ENCODE measurements at places on chromosomes 5 and 9.

DNA sequence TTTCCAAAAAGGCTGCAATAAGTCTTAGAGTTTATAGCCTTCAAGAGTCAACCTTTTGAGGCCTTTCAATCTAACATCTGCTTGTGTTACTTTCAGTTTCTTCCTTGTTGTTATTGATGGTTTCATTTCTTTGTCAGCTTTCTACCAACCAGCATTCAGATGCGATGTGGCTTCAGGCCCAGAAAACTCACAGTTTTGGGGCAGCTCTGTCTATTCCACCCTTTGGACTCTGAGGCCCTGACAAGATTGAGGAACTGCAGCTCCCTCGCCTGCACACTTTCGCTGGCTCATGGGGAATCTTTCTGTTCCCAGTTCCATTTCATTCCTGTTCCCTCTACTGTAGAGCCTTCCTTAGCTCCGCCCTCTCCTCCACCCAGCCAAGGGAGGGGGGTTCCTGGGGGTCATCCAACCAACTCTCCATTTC lies 13.3 kb upstream of the WHRN start:
- DNase-seq, result no peak

GRCh38 chr9:109020581-109021511 lies 7.5 kb upstream of the CTNNAL1 start:
- DNase-seq, result no peak

DNA sequence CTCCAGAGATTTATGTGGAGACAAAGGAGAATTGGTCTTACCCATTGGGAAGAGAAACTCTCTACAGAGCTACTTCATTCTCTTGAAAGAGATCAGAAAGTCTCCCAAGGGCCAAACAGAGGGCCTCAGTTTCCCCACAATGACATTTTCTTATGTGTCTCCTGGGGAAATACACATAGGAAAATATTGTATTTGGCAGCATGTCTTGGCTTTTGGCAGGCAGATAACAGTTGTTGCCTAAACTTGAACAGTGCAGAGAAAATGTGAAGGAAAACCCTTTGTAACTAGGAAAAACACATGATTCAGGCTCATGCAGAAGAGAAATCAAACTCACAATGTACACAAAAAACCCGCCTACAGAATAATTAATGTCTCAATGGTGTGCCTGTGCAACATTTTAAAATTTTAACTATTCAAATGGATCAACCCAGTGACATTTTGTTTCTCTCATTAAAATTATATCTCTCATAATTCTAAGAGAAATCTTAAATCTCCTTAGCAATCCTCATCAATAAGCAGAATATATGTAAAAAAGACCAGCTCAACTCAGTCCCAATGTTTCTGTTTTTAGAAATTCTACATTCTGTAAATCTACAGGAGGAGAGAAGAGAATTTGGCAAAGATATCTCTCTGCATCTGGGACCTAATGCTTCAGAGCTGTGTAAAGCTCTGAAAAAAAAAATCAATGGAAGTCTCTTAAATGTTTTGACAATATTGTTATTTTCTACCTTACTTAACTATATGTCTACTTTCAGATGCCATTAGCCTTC lies 205.1 kb downstream of the ADAMTSL1 start:
- no peak for DNase-seq

GRCh38 chr5:73446631-73447529 lies 1.7 kb downstream of the FOXD1 start:
- peak; percentile 79 for DNase-seq

DNA sequence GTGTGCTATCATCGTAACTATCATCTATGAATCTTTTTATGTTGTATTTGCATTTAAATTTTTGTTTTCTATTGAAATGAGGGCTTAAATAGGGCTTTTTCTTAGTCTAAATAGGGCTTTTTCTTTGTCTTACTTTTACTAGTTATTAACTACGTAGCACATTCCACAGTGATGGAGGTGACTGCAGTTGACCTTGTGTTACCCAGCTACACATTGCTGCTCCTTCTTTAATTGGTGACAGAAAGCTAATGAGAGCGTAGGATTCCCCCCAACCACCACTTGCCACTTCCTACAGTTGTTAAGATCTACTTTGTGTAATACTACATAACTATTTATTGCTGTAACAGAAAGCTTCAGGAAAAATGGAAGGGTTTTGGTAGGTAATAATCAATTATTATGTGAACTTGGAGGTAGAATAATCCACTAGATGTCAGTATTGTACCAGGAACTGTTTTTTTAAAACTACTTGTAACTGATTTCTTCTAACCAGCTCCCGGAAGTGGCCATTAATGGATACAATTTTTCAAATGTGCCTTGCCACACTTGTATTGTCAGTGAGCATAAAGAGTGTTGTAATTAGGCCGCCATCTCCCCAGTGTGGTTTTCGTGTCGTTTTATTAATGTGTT lies 18.0 kb downstream of the MTRR start:
- DNase-seq, result no peak

- no peak for DNase-seq
These were observed 170.5 kb downstream of the NDUFS4 start for GRCh38 chr5:53730943-53731342.

DNA sequence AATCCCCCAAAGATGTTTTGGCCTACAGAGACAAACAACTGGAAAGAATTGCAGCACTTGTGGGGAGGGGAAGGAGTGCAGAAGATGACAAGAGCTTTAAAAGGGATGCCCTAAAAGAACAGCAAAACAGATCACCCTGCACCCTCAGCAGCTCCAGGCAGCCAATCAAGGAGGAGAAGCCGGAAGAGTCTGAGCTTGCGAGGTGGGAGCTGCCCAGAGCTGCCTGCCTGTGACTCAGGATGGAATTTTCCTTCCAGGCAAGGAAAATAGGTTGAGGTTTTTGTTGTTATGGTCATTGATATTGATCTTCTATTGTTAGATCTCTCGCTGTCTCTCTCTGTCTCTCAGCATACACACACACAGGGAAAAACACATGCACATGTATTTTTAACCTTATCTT lies 70.3 kb upstream of the MAP1B start:
- no peak for DNase-seq

DNA sequence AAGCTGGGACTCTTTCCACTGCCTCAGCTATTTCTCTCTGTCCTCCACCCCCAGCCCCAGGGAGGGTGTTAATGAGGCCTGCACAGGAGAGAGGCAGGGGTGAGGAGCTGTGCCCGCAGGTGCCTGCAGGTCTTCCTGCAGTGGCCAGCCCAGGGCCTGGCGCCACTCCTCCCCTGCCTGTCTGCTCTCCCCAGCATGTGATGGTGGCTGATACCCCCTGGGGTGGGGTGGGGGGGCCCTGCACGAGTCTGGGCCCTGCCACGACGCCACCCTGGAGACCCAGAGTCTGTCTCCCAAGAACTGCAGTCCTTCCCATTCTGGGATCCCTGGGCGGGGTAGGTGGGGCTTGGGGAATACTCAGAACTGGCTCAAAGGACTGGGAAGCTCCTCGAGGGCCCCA lies 166.4 kb upstream of the SMIM23 start:
- no peak for DNase-seq

- no peak for DNase-seq
These were observed 68.1 kb upstream of the MRPS30 start for GRCh38 chr5:44740660-44741059.

DNA sequence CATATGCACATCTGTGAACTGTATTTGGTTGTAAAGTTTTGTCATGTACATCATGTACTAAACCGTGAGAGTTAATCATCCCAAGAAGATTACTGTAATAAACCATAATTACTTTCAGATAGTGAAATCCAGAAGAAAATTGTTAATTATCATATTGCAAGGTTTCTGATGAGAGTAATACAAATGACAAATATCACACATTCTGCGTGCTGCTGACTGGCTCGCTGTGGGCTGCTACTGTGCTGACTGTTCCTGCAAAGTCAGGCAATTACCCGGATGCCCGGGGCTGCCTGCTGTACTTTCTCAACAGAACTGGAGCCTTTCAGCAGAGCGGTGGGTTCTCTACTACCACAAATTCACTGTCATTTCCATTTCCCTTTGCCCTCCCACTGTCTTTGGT lies 68.3 kb downstream of the SMARCA2 start:
- DNase-seq, result no peak

DNA sequence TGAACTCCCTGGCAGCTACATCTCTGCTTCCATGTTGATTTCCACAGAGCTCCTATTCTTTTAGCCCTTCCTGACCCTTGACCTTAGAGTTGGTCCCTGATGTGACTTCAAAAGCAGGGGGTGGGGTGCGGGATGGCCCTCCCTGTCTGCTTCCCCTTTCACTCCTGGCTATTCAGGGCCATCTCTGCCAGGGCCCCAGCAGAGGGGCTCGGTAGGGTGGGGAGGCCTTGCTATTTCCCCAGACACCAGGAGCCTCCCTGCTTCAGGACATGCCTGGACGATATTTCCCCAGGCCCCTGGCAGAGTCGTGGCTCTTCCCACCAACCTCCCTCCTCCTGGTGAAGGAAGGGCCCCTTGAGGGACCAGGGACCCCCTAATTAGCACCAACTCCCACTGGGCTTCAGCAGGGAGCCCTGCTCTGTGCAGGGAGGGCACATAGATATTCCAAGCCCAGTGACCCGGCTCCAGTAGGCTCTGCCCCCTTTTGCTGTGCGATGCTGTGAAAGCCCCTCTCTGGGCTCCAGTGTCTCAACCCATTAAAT lies 17.3 kb downstream of the CORO2A start:
- no peak for DNase-seq

- no peak for DNase-seq
These were observed 53.4 kb downstream of the PTCH1 start for GRCh38 chr9:95463148-95464060.

GRCh38 chr5:145944328-145944727 lies 8.0 kb downstream of the SH3RF2 start:
- DNase-seq, result no peak

- DNase-seq, result no peak
These were observed 2.6 kb downstream of the VDAC1 start for GRCh38 chr5:134001938-134002731.

GRCh38 chr5:103374473-103374963 lies 116.0 kb downstream of the MACIR start:
- no peak for DNase-seq

DNA sequence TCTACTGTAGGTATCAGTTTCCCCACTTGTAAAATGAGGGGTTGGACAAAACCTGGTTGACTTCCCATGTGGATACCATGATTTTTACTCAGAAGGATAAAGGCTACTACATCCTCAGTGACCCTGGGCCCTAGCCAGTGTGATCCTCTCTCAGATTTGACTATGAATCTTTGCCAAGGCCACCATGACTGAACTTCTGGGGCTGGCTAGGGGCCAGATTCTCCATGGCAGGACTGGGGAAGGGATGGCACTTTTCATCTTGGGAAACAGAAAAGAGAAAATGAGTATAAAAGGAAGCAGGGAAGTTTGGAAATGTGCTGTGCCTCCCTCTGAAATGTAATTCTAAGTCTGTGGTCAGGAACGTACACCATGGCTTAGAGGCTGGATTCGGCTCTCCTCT lies 1.4 kb upstream of the FSTL4 start:
- DNase-seq, result no peak

- DNase-seq, result no peak
These were observed 199.0 kb downstream of the DNAH5 start for GRCh38 chr5:13745508-13745907.

DNA sequence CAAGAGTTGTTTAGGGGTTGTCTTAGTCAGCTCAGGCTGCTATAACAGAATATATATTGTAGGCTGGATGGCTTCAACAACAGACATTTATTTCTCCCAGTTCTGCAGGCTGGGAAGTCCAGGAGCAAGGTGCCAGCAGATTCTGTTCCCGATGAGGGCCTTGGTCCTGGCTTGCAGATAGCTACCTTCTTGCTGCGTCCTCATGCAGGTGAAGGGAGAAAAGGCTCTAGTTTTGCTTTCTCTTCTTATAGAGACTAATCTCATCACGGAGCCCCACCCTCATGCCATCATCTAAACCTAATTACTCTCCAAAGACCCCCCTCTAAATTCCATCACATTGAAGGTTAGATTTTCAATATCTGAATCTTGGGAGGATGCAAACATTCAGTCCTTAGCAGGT lies 246.0 kb upstream of the ANKRD55 start:
- DNase-seq, result no peak

DNA sequence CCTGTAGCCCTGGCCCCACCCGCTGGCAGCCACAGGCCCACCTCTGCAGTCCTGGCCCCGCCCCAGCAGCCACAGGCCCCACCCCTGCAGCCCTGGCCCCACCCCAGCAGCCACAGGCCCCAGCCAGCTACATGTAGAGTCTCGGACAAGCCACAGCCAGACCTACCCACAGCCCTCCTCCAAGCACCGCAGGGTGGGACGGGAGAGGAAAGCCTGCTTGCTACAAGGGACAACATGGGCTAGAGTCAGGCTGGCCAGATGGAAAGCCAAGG lies 49.5 kb upstream of the SARDH start:
- DNase-seq, result no peak

DNA sequence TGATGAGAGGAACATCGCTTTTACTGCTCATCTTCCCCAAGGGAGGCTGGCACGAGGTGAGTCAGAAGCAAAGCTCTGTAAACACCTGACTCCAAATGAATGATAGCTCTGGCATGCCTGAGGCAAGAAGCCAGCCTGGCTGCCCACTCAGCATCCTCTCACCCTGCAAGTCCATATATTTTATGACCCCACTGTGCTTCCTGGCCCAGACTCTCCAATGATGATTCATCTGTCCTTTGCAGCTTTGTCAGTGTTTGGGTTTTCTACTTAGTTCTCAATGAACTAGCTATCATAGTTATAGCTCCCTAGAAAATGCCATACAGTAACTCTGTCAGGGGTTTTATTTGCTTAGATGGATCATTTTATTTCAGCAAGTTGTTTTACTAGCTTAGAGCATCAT lies 52.1 kb upstream of the FSTL4 start:
- DNase-seq, result no peak

- no peak for DNase-seq
These were observed 11.1 kb upstream of the SLCO4C1 start for GRCh38 chr5:102307232-102307631.

DNA sequence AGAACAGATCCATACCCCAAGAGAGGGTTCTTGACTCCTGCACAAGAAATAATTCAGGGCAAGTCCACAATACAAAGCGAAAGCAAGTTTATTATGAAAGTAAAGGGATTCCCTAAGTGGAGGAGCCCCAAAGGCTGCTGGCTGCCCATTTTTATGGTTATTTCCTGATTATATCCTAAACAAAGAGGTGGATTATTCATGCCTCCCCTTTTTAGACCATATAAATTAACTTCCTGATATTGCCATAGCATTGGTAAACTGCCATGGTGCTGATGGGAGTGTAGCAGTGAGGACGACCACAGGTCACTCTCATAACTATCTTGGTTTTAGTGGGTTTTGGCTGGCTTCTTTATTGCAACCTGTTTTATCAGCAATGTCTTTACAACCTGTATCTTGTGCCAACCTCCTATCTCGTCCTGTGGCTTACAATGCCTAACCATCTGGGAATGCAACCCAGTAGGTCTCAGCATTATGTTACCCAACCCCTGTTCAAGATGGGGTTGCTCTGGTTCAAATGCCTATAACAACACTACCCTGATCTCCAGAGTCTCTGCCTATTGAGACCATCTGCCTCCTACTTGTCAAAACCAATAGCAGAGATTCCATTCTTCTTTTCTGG lies 154.4 kb upstream of the GRAMD2B start:
- DNase-seq, result no peak

DNA sequence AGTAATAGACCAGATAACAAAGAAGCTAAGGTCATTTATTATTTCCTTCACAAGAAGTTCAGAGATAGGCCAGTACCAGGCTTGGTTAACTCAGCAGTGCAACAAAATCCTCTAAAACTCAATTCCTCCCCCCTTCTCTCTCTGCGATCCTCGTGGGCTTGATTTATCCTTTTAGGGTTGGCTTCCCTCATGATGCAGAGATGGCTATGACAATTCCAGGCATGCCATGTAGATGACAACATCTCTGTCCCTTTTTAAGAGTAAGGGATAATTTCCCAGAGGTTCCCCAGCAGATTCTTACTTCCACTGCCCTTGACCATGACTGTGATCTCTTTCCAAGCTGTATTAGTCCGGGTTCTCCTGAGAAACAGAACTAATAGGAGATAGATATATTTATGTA lies 28.7 kb upstream of the DAP start:
- DNase-seq, result no peak
